ENCODE measurements at places on chromosomes 3 and 15.

DNA sequence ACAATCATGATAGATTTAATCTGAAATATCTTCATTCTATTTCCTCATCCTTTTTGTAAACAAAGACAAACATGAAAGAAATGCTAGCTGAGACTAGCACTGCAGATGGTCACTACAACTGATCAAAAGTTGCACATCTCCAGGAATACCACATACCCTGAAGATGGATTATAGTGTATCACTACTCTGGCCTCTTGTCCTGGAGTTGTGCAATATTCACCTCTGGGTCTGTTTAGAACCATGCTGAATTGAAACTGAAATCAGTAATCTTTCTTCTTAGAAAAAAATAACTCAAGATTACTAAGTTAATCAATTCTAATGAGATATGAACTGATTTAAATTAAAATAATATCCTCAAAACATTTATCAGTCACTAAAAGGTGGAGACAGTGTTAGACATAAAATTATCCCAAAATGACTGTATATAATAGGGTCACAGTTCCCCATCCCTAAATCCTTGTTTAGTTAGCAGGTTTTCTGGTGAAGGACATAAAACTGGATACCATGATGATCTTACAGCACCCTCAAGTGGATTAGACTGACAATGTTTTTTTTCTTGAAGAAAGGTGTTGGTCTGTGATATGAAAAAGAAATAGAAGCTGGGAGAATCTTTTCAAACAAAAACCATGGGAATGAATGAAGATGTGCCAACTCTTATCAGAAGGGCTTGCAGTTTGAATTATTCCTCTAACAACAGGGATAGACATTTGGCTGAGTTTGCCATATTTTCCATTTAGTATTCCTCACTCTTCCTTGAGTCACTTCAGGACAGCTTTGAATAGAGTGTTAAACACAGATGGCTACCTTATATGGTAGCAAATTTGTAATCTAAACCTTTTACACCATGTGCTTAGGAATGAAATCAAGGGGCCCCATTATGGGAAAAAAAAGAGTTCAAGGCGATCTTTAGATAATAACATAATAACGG lies 7.1 kb upstream of the TTC14 start:
- peak; percentile 33 for DNase-seq

DNA sequence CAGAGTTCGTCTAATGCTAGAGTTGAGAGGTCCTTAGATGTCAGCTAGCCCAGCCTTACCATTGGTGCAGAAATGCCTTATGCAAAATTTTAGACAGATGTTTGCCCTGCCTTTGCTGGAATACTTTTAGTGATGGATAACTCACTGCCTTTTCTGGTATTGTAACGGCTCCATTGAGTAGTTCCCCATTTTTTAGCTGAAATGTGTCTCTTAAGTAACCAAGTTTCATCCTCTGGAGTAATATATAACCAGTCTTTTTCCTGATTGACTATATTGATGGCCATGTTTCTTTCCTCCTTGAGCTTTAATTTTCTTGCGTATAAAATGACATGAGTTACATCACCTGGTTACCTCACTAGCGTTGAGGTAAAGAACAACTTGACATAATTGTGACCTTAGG lies 45.0 kb downstream of the SNRK start:
- no peak for DNase-seq

- no peak for DNase-seq
Observed at GRCh38 chr15:74653426-74654102, 37.9 kb downstream of the CLK3 start.

DNA sequence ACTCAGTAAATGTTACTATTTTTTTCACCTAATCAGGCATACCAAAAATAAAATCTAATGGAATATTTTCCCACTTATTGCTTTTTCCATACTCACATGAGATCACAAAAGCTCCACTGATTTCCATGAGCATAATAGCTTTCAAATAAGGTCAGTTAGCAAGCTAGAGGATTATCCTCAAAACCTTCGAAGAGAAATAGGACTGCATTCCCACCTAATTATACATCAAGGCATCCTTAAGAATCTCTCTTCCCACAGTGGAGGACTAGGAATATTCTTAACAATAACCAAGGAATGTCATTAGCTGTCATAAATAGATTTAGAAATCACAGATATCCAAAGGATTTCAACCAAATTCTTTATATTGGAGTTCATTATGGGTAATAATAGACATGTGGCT lies 127.9 kb upstream of the STT3B start:
- DNase-seq, result no peak

GRCh38 chr3:188760408-188760807 lies 411.4 kb upstream of the TPRG1 start:
- no peak for DNase-seq

GRCh38 chr15:31806106-31806505 lies 224.2 kb upstream of the CHRNA7 start:
- DNase-seq, result no peak

GRCh38 chr15:73923488-73924164 lies 2.6 kb upstream of the LOXL1 start:
- no peak for DNase-seq

- DNase-seq, result no peak
Observed at GRCh38 chr15:39131609-39132008, 449.3 kb upstream of the THBS1 start.

GRCh38 chr3:190699776-190700175 lies 162.7 kb downstream of the GMNC start:
- DNase-seq, result no peak

- no peak for DNase-seq
Observed at GRCh38 chr3:65039754-65040210, 352.0 kb upstream of the ADAMTS9 start.

DNA sequence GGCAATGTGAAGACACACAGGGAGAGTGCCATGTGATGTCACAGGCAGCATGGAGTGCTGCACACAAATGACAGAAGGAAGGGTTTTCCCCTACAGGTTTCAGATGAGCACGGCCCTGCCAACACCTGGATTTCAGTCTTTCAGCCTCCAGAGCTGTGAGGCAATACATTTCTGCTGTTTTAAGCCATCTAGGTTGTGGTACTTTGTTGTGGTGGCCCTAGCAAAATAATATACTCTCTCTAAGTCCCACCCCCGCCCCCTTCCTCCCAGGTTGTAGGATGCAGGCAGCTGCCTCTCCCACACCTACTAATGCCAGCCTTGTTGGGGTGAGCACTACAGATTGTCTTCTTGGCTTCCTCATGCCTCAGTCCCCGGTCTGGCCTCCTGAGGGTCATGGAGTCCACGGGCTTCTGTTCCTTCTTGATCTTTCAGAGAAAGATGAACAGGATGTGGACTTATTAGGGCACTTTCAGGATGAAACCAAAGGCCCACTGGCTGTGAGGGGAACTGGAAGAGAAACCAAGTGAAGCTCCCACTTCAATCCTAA lies 180.0 kb downstream of the CD47 start:
- no peak for DNase-seq

GRCh38 chr15:57041416-57041815 lies 123.0 kb downstream of the TCF12 start:
- DNase-seq, result no peak

DNA sequence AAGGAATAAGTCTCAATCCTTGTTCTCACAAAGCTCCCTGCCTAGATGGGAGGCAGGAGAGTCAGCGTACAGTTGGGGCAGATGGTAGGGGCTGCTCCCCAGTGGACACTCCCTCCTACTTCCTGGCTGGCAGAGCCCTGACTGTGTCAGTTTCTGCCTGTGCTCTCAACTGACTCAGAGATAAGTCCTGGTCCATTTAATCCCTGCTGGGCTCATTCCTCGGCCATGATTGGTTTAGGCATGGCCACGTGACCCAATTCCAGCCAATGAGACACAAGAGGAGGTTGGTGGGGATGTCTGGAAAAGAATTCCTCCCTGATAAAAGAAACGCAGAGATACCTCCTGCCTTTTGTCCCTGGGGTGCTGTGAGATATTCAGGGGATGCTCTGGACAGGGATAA lies 118.1 kb upstream of the SLC6A11 start:
- no peak for DNase-seq

DNA sequence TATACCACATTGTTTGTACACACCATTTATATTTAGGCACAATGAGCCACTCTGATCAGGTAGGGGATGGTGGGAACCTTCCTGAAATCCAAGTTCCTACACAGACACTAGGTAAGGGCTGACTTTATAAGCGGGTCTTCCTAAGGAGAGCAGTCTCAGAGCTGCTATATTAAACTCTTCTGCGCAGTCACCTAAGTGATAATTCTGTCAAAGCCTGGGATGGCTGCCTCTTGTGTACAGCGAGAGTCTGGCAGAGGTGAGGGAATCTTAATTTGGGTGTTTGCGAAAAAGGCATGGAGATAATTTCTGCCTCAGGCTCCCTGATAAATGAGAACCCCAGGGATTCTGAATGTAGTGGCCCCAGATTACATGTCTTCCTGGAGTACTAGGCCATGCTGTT lies 113.1 kb downstream of the EDEM1 start:
- no peak for DNase-seq

GRCh38 chr3:122977746-122978466 lies 49.7 kb downstream of the SEMA5B start:
- peak; percentile 80 for DNase-seq

GRCh38 chr3:130905551-130905950 lies 11.7 kb downstream of the ATP2C1 start:
- no peak for DNase-seq

DNA sequence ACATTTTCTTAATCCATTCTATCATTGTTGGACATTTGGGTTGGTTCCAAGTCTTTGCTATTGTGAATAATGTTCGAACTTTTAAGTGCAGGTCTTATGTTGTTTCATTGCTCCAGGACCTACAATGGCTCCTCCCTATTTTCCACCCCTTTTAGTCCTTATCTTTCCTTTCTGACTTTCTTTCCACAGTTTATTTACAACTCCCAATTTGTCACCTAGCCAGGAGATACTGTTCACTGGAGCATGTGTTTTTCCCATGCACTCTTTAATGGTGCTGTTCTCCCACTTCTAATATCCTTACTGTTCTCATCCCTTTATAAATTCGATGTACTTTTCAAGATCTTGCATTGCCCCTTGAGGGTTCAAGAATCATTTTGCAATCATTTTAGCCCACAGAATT lies 290.0 kb downstream of the WDR72 start:
- no peak for DNase-seq

- DNase-seq, result no peak
Observed at GRCh38 chr15:67290319-67290718, 35.7 kb downstream of the IQCH start.

GRCh38 chr15:74511583-74511982 lies 29.4 kb upstream of the ARID3B start:
- no peak for DNase-seq

GRCh38 chr3:172209333-172210321 lies 170.2 kb downstream of the FNDC3B start:
- no peak for DNase-seq

DNA sequence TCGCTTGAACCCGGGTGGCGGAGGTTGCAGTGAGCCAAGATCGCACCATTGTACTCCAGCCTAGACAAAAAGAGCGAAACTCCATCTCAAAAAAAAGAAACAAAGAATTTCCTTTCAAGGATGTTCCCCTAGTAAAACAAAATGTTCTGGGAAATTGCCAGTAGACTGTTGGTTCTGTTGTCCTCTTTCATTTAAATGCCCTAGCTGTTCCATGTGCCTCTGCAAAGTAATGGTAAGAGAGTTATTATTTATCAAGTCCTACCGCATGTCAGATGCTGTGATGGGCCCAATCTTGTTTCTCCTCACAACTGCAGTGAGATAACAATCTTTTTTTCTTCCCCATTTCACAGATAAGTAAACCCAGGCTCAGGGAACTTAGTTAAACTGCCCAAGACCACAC lies 254.3 kb upstream of the TPM1 start:
- no peak for DNase-seq

DNA sequence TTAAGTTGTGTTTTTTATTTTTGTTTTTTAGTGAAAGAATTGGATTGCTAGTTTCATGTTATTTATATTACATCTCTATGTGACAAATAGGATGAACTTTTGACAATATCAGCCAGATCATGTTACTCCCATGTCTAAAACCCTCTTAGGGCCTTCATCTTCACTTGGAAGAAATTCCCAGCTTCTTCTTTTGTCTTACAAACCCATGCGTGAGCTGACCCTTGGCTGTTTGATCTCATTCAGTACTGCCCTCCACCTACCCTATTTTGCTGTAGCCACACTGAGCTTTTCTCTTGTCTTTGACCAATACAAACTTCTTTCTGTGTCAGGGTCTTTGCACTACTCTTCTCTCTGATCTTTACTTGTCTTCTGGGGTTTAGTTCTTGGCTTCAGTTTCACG lies 37.0 kb downstream of the RBM6 start:
- DNase-seq, result no peak

GRCh38 chr15:41115161-41115651 lies 874 bp downstream of the INO80 start:
- peak; percentile 20 for DNase-seq

DNA sequence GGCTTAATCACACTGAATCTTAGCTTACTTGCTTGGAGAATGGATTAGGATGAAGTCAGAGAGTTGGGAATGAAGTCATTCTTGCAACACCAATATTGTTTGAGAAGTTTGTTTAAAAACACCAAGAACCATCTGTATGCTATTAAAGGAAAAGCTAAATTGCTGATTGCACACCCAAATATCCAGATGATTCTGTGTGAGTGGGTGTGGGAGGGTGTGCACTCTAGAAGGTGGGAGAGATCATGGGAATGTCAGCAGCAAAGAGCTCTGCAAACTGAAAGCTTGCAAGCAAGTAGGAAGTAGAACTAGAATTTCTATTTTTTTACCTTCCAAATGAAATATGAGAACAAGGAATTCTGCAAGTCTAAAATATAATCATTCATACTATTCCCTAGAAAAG lies 364.9 kb downstream of the NR2F2 start:
- DNase-seq, result no peak

Data from NCI-H1694 treated with DMSO at 0.1 percent for 48 hours (cell line).